ENCODE measurements at places on chromosomes 3 and 15. TPM values are rescaled to one million over a fixed set of nuclear protein-coding genes. Genes with fewer than 3 reads are reported as not detected.

DNA sequence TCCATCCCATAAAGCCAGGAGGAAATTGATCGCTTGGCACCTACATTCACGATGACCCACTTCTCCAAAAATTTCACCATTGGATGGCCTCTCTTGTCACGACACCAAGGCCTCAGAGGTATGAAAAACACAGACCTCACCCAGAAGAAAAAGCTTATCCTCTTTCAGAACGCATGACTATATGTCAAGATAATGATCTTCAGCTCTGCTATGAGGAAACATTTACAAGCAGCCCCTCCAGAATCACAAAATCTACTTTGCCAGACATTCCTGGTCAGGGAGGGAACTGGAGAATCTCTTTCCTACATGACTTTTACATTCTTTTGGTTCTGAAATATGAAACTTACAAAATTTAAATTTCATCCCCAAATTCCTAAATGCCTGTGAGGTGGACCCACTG, 122.7 kb downstream of the WNT5A start:
- no peak for DNase-seq

DNA sequence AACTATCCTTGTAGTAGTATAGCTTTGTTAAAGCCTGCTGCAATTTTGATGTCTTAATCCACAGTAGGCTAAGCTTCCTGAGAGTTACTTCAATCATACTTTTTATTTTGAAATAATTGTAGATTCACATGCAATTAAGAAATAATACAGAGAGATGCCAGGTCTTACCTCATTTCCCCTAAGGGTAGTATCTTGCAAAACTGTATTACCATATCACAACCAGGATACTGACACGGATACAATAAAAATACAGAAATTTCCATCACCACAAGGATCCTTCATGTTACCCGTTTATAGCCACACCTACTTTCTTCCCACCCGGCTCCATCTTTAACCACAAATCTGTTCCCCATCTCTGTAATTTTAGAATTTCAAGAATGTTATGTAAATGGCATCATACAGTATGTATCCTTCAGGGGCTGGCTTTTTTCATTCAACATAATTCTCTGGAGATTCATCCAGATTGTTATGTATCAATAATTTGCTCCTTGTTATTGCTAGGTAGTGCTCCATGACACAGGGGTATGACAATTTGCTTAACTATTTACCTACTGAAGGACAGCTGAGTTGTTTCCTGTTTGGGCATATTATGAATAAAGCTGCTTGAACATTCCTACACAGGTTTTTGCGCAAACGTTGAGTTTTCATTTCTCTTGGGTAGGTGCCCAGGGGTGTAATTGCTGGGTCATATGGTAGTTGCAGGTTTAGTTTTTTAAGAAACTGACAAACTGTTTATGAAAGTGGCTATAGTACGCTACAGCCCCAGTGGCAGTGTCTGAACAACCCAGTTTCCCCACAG, 21.6 kb downstream of the BDH1 start:
- no peak for DNase-seq

- no peak for DNase-seq
These were observed 205.4 kb upstream of the TSC22D2 start for GRCh38 chr3:150202711-150203110.

Gene STAB1
- polyA plus RNA-seq = 40.9 TPM

Measured in right lung (tissue), 10 donors.